H4 (cell line): ENCODE measurements at places on chromosomes 1 and 21. TPM values are rescaled to one million over a fixed set of nuclear protein-coding genes. Genes with fewer than 3 reads are reported as not detected.

- DNase-seq: peak; percentile 57
Observed at GRCh38 chr1:20037877-20038276, 32.1 kb upstream of the PLA2G5 start.

The SPRR1B gene
- total RNA-seq: not detected in 2 replicates

The TDRD10 gene
- total RNA-seq: not detected in 2 replicates

GRCh38 chr1:94327001-94327690 is 89.8 kb upstream of the ARHGAP29 start:
- no peak for DNase-seq

The RGS7 gene
- total RNA-seq: 0.23 TPM in 1 of 2 replicates, not detected in the other

The NTNG1 gene
- 4.4 and 9.4 TPM in 2 replicates for total RNA-seq

The MCOLN3 gene
- total RNA-seq: 0.72 and 1.4 TPM in 2 replicates

DNA sequence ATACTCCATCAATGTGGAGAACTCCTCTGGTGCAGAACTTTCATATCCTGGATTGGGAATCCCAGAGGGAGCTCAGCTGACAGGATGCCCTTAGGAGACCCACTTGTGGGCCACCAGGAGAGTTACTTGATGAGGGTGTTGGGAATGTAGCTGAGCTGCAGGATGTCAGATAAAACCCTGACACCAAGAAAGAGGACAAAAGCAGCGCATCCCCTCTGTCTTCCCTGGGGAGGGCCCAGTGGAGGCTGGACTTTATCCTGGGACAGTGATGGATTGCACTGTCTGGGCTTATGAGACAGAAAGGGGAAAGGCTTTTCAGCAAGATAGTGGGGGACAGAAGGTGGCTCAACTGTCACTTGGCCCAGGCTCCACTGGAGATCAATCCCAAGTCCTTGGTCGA is 88.1 kb upstream of the BCAR3 start:
- no peak for DNase-seq

The GSTM1 gene
- total RNA-seq: not detected in 2 replicates

DNA sequence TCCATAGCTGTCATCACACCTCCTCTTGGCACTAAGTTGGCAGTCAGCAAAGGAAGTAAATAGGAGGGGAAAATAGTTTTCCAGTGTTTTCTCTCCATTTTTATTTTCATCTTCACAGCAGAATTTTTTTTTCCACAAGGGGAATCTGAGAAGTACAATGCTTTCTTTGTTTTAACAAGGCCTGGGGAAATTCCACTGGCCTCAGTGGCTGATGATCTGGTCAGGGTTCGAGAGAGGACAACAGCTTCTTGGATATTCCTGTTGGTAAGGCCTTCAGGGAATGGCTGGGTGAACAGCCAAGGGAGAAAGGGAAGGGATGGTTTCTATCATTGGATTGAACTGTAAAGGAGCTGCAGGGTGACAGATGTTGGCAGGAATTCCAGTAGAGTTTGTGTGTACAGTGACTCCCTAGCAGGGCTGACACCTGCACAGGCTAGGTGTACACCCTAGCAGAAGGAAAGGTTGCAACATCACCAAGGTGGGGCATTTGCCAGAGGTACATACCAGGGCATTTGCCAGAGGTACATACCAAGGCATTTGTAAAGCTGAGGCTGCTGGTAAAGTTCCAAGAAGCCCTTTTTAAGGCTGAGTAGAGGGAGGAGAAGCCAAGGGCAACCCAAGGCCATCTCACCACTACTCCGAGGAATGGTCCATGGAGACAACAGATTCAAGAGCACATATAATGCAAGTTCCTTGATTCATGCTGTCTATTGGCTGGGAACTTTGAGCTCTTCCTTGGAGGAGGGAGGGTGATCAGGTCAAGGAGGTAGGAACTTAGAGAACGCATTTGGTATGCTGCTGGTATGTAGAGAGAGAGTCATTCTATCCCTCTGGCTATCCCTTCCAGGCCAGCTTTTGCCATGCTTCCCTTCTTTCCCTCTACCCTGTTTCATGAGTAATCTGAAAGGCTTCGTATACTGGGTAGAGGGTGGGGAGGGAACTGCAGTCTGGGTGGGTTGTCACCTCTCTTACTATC is 3.1 kb downstream of the GJA5 start:
- DNase-seq: no peak

DNA sequence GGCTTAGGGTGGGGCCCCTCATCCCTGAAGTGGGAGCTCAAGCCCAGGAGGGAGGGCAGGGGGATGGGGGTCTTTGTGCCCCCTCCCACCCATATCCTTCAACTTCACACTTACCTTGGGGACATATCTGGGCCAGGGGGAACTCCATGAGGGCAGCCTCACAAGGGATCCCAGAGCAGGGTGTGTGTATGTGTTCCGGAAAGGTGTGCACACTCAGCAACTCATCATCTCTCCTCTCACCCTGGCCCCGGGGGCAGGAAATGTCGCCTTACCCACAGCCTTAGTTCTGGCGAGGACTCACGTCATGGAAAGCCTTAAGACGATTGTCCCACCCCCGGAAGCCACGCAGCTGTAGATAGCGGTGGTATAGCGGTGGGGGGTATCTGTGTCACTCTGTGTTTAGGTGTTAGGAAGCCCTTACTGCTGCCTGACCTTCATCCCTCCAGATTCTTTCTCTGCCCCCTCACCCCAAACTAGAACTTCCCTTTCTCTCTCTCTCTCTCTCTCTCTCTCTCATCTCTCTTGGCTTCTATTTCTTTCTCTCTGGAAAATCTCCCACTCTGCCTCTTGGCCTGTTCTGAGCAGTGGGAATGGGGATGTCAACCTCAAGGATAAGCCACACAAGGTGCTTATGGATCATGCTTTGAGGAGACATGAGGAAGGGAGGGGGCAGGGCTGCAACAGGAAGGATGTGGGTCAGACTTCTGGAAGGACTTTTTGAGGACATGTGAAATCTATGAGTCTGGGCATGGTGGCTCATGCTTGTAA is at the start of gene SH2D2A:
Gene SH2D2A, minus strand, starts transcription at position 288 of the 768 bp plus-strand sequence. Its CDS starts 140 bp downstream, at position 148.
- peak; percentile 88 for DNase-seq

GRCh38 chr1:175075572-175076568 is 8.2 kb downstream of the TNN start:
- no peak for DNase-seq

- DNase-seq: no peak
Observed at GRCh38 chr1:50703240-50703639, 256.8 kb downstream of the FAF1 start.

The RAP1GAP gene
- total RNA-seq: 2.0 and 2.3 TPM in 2 replicates

The CASZ1 gene
- total RNA-seq: 0.17 TPM in 1 of 2 replicates, not detected in the other

- DNase-seq: peak; percentile 79
Observed at GRCh38 chr1:229024528-229025130, 246.3 kb upstream of the RAB4A start.

The CCDC185 gene
- total RNA-seq: not detected in 2 replicates

GRCh38 chr1:110250008-110250407 is 39.9 kb downstream of the KCNC4 start:
- no peak for DNase-seq

- no peak for DNase-seq
Observed at GRCh38 chr1:15928971-15929965, 46.6 kb downstream of the ZBTB17 start.

- no peak for DNase-seq
Observed at GRCh38 chr1:22676916-22677583, 24.0 kb downstream of the C1QB start.

The DDX59 gene
- 16.3 and 18.8 TPM in 2 replicates for total RNA-seq

The GPR157 gene
- 1.9 TPM in 2 replicates for total RNA-seq

The ZBTB8A gene
- total RNA-seq: 5.1 and 6.6 TPM in 2 replicates

The B3GALT5 gene
- total RNA-seq: 0.33 TPM in 2 replicates
